Stimulated activated CD4-positive, alpha-beta T cell treated with anti-CD3 and anti-CD28 coated beads, TNF-alpha, amount 100 ng/mL, for 1 hour (primary cell): ENCODE measurements at places on chromosomes 13 and 19.

DNA sequence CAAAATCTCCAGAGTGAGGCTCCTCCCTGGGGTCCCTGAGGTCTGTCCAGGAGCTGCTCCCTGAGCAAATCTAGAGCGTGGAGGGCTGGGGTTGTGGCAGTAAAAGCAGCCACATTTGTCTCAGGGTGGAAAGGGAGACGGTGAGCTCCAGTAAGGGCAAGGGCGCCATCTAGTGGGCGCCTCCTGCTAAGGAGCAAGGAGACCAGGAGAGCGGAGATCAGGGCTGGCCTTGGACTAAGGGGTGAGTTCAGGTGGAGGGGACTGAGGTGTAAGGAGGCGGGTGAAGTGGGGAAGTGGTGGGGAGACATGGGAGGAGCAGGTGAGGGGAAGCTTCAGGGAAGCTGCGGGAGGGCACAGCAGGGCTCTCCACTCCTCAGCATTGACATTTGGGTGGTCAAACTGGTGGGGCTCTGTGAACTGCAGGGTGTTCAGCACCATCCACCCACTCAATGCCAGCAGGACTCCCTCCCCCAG lies 5.3 kb upstream of the CEACAM21 start:
- DNase-seq = peak; percentile 82

DNA sequence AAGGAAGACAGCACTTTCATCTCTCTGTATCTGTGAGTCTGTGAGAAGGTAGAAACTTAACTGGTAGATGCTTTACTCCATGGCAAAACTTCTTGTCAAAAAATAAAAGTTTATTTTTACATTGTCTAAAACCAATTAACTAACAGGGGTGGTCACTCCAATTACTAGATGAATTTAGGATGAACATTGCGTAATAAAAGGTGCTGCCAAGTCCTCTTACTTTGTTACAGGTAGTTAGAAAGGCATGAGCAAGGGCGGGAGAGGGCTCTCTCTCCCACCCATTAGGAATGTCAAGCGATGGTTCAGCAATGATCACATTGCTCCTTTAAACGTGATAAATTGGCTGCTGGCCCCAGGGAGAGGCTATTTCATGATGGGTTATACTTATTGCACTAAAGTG lies 512.3 kb downstream of the SLITRK5 start:
- no peak for DNase-seq

- DNase-seq = no peak
Observed at GRCh38 chr13:22855926-22856325, 324.9 kb upstream of the SGCG start.

GRCh38 chr13:42283574-42283973 lies 11.6 kb downstream of the AKAP11 start:
- no peak for DNase-seq

GRCh38 chr13:103615771-103616170 lies 549.6 kb upstream of the SLC10A2 start:
- DNase-seq = no peak

DNA sequence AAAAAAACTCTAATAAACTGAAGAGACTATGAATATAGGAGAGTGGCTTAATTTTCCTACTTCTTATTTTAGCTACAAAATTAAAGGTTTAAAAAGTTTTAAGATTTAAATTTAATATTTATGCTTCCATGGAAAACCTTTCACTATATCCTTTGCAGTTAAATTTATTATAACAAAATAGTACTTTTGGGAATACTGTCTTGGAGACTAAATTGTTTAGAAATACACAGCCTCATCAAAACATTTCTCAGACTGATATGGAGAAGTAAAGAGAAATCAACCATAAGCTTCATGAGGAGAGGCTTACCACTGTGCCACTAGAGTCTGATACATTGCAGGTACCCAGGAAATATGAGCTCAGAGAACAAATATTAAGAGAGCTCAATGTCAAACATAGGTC lies 436.5 kb downstream of the KCTD12 start:
- DNase-seq = no peak

GRCh38 chr13:37406031-37406430 lies 192.5 kb downstream of the POSTN start:
- DNase-seq = no peak

- DNase-seq = no peak
Observed at GRCh38 chr13:44855860-44856259, 133.4 kb downstream of the NUFIP1 start.

DNA sequence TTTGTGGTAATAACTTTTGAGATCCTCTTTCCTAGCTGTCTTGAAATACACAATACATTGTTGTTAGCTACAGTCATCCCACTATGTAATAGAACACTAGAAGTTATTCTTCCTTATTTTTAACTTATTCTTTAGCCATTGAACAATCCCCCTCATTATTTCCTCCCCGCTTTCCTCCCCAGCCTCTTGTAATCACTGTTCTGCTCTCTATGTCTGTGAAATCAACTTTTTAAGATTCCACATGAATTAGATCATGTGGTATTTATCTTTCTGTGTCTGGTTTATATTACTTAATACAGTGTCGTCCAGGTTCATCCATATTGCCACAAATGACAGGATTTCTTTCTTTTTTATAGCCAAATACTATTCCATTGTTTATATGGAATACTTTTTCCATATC lies 72.9 kb downstream of the SLC10A2 start:
- DNase-seq = no peak

GRCh38 chr19:1227304-1228054 lies 10.3 kb downstream of the CBARP start:
- no peak for DNase-seq

GRCh38 chr19:34345947-34346351 lies 19.0 kb upstream of the GPI start:
- DNase-seq = peak; percentile 32

- no peak for DNase-seq
Observed at GRCh38 chr13:51457086-51457815, 4.4 kb upstream of the INTS6 start.

GRCh38 chr13:91948736-91949135 lies 550.3 kb downstream of the GPC5 start:
- DNase-seq = no peak

DNA sequence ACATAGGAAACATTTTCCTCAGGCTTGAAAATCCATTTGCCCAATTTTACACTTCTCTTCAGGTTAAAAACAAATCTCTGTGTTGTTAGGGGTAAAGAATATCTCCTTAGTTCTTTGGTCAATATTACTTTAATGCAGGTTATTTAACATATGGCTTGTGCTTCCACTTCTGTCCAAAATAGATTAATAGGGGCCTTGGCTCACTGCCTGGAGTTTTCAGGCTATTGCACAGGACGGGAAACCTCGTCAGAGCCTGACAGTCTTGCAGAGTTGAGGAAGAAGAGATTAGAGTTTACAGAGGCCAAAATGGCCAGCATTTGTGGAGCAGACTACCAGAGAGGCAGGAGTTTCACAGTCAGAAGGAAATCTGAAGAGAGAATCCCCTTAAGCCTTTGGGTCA lies 863.9 kb upstream of the GPC6 start:
- no peak for DNase-seq

DNA sequence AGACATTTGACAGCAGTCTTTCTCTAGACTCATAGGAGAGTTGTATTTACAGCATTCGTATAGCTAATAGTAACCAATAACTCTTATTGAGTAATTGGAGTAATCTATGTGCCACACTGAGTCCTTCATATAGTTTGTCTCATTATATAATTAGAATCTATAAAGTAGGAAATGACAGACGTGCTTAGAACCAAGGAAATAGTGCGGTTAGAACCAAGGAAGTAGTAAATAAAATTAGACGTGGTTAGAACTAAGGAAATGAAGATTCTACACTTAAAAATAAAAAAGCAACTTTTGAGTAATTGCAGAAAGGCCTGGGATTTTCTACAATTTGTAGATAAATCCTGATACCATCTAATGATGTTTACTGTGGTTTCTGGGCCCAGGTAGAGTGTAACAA lies 107.8 kb upstream of the TNFSF11 start:
- no peak for DNase-seq

DNA sequence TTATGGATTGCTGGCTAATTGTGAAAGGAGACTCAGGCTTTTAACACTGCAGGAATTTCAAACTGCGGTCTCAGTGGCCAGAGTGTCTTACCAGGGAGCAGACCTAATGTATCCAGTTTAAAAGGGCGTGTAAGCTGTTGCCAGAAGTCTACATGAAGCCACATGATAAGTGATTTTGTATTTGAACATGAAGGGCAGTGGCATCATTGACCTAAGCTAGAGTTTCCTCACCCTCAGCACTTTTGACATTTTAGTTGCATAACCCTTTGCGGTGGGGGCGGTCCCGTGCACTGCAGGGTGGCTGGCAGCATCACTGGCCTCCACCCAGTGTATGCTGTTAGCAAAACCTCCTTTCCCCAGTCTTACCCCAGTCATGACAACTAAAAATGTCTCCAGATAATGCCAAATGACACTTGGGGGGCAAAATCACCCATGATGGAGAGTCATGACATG lies 23.7 kb upstream of the GPR18 start:
- no peak for DNase-seq

DNA sequence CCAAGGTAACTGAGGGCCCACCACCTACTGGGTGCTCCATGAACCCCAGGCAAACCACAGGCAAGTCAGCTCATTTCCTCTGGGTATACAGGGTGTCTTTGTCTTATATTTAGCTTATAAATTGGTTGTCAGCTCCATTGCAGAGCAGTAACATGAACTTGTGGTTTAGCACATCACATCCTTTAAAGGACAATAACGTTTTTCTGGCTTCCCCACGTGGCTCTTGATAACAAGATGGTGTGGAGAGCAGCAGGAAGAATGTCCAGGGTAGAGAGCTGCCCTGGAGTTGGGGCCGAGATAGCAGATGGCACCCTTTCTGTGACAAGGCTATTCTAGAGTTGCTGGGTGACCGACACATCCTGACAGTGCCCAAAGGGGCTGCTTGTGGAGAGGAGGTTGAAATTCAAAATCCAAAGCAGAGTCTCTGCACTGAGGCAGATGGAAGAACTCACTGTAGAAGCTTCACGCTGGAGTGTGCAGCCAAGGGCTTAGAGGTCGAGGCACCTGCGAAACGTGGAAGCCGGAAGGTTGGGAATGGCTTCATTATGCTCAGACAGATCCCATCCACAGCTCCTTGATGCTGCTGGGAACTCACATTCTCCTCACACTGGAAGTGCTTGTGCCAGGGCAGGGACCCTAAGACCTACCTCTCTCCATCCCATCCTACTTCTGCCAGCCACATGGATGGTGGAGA lies 133.0 kb upstream of the FRY start:
- DNase-seq = no peak

DNA sequence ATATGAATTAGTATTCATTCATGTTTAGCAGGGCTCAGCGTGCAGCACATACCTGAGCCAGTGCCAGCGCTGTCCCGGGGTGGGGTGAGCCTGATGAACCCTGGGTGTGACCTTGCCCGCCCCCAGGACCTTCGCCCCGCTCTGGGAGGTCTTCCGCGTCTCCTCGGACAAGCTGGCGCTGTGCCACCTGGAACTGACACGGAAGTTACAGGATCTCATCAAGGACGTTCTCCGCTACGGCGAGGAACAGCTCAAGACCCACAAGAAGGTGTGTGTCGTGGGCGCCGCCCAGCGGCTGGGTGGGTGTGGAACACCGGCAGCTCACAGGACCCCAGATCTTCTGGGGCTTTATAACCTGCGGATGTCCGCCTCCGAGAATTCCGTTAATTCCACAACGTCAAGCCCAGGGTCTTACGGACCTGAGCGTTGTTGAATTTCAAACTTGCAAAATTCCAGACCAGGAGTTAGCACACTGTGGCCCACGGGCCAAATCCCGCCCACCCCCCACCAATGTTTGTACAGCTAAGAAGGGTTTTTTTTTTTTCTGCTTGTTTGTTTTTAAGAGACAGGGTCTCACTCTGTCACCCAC lies 15.4 kb downstream of the FCHO1 start:
- DNase-seq = no peak

DNA sequence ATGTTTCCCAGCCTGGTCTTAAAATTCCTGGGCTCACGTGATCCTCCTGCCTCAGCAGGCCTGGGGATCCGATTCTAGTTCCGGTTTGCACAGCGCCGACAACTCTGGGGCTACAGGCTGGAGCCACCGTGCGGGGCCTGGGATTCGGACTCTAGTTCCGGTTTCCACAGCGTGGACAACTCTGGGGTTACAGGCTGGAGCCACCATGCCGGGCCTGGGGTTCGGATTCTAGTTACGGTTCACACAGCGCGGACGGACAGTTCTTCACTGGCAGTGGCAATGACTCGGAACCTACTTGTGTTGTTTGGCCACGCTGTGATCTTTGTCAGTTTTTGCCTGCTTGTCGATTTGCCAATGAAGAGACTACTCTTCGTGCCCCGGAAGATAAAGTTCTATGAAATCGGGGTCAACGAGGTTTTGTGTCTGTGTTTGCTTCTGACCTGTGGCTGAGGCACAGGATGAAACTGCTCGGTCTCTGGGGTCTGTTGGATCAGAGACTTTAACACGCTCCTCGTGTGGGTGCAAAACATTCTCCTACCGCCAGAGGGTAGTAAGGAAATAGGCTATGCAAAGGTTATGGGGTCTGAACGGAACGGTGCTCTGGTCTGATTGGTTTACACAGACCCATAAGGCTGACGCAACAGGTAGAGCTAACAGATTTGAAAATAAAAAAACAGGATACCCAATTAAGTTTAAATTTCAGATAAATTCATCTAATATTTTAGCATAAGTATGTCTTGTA lies 12.1 kb upstream of the ZSCAN1 start:
- DNase-seq = no peak

GRCh38 chr13:42041011-42041683 lies 7.3 kb upstream of the DGKH start:
- DNase-seq = no peak

GRCh38 chr19:20070691-20071090 lies 7.1 kb upstream of the ZNF90 start:
- no peak for DNase-seq

- no peak for DNase-seq
Observed at GRCh38 chr19:12967907-12968306, 1.5 kb upstream of the DAND5 start.
